ENCODE measurements at places on chromosomes 1 and 21. TPM values are rescaled to one million over a fixed set of nuclear protein-coding genes. Genes with fewer than 3 reads are reported as not detected.

DNA sequence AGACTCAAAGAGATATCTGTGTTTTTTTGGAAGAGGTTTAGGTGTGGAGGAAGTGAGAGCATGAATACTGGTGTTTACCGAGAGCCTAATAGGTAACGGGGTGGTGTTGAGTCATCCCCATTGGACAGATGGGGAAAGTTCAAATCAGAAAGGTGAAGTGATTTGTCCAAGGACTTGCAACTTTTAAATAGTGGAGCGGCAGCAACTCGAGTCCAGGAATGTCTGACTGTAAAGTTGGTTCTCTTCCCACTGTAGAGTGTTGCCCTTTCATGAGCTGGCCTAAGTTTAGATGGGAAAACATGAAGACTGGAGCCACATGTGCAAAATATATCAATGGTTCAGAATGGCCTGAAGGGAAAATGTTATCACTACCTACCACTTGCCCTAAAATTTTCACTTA lies 125.7 kb downstream of the LYPLAL1 start:
- no peak for DNase-seq

DNA sequence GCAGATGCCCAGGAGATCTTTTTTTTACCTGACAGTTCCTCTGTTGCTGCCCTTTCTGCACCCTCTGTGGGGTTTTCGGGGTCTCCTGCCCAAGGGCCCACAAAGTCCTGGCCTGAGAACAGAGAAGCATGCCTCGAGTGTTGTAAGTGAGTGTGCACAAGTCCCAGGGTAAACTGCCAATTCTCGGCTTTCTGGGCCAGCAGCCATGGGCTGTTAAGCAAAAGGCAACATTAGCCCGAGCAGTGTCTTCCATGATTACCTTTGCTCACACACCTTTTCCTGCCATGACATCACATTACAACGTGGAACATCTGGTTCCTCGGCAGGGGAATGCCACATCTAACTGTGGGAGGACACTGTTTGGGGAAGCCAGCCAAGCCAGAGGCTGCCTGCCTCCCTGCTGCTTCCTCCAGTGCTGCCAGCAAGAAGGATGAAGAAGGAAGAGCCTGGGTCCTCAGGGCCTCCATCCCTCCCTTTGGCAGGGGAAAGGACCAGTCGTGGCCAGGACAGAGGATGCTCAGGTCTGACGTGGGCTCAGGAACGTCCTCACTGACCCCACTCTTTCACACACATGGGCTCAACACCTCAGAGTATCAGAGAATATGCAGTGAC lies 485.9 kb downstream of the OMA1 start:
- DNase-seq, result no peak

- no peak for DNase-seq
These were observed 346.9 kb downstream of the PBX1 start for GRCh38 chr1:164905869-164906268.

GRCh38 chr1:173478094-173478674 lies 1.0 kb downstream of the PRDX6 start:
- peak; percentile 67 for DNase-seq

DNA sequence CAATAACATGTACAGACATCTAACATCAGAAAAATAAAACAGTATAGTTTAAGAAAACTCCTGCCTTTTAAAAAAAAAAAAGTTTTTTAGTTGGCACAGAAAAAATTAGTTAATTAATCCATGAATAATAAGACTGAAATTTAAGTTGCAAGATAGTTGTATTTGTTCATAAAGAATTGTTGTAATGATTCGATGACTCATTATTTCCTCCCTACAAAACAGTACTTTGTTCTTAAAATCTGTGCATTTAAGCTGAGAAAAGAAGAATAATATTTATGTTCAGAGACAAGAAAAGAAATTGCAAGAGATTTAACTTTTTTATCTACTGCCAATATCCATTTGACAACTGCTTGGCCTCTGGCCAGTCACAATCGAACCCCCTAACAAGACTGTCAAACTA lies 894.7 kb downstream of the ADGRL2 start:
- no peak for DNase-seq

GRCh38 chr1:94843430-94843829 lies 23.3 kb downstream of the SLC44A3 start:
- no peak for DNase-seq

- peak; percentile 10 for DNase-seq
These were observed 930 bp downstream of the ARHGEF10L start for GRCh38 chr1:17540255-17541001.

DNA sequence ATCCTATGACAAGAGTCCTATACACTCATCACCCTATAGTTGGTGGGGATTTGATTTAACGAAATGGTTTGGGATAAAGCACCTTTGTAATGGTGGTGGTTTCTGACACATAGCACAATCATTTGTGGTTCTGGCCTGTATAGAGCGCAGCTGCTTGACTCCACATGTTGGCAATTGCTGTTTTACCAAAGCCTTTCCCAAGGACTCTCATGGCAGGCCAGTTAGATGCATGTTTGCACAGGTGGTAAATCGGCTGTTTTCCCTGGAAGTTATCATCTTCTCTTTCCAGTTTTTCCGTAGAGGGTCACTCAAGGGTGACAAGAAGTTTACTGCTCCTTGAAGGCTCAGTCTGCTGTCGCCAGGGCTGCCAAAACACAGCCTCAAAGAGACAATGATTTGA lies 17.1 kb upstream of the XPR1 start:
- no peak for DNase-seq

DNA sequence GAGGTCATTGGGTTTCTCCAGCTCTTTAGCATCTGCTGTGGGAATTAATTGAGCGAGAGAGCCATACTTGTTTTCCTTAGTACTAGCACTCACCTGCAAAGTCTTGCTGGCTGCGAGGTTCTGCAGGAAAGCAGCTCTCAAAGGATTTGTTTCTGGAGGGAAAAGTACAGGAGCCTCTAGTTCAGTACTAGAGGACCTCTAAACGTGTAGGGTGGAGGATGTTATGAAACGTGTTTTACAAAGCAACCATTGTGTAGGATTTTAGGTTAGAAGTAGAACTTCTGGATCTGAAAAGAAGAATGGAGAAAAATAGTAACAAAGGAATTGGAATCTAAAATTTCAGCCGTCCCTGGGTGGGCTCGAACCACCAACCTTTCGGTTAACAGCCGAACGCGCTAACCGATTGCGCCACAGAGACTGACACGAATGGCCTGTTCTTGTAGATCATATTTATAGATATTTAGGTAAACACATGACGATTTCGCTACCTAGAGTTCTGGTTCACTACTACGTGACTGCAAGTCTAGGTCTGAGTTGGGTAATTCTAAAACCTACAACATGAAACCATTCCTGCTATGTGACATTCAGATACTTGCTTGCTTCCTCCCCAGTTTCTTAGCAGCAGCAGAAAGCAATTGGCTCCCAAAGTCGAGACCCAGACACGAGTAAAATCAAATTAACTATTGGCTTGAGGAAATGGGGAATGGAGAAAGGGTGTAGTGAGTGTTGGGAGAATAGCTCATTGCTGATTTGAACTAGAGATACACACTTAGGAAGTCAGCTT lies 60.2 kb upstream of the CFAP126 start:
- no peak for DNase-seq

DNA sequence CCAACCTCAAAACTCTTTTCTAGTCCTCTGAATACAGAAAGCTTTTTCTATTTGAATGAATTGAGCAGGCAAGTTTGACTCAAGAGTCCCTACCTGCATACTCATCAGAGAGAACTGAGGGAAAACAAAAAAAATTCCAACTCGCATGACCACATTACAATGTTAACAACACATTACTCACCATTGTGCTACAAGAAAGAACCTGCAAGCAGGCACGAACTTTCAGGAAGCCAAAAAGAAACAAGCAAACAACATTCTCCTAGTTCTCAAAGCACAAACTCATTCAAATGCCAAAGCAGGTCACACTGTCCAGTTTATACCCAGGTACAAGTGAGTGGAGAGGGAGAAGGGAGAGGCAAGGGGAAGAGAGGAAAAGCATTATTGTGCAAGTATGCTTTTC lies 14.6 kb downstream of the OTUD7B start:
- DNase-seq, result peak; percentile 44

DNA sequence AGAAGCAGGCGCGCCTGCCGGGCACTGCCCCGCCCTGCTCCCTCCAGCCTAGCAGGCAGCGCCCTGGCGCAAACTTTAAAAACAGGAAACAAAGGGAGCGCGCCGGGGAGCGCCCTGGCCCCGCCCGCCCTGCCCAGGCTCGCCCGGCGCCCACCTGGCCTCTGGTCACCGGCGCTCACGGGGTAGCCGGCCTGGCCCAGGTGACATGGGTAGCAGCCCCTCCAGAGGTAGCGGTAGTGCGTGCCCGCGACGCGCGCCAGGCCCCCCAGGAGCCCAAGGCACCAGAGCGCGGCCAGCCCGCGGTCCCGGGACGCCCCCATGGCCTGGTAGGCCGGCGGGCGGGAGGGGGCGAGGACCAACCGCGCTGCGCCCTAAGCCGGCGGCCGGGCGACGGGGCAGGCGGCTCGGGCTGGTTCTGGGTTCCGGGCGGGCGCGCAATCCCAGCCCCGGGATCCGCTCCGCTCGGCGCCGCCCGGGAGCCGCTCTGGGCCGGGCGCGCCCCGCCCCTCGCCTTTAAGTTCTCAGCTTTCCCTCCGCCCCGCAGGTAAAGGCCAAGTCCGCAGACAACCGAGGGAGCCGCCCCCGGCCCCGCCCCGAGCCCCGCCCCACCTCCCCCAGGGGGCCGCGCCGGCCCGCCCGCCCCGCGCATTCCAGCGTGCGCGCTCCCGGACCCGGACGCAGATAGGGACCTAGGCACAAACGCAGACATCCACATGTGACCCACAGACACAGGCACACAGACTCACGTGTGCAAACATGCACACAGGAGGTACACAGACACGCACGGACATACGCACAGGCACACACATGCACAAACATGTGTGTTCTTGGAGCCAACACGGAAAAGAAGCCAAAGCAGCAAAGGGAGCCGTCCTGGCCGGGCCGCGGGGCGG lies 76.7 kb downstream of the ARHGEF16 start:
- DNase-seq, result peak; percentile 91

DNA sequence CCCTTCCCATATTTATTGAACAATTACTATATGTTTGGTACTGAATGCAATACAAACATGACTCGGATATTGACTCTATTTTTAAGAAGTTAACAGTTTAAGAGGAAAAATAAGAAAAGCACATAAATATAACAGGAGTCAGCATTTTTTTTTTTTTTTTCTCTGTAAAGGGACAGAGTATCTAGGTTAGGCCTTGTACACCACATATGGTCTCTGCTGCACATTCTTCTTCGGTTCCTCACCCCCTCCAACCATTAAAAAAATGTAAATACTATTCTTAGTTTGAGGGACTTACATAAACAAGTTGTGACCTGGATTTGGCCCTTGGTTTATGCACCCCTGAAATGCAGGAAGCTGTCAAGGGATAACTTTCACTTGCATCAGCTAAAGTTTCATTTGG lies 40.4 kb downstream of the PHC2 start:
- no peak for DNase-seq

- no peak for DNase-seq
These were observed 53.4 kb downstream of the GALNT2 start for GRCh38 chr1:230120289-230120920.

DNA sequence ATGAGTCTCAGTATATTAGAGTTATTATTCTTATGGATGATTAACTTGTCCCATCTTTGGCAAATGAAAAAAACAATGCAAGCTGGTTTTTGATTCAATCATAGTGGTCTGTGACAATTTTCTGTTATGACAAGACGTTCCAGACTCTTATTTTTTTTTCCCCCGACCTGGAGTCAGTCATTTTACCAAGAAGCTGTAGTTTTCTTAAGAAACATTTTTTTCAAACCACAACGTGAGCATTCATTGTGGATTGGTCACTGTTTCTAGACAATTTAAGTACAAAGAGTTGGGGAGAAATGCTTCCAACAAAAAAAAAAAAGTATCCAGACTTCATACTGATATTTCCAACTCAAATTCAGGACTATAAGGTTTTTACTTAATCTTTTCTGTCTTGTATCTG lies 8.0 kb upstream of the ANGPTL3 start:
- no peak for DNase-seq

DNA sequence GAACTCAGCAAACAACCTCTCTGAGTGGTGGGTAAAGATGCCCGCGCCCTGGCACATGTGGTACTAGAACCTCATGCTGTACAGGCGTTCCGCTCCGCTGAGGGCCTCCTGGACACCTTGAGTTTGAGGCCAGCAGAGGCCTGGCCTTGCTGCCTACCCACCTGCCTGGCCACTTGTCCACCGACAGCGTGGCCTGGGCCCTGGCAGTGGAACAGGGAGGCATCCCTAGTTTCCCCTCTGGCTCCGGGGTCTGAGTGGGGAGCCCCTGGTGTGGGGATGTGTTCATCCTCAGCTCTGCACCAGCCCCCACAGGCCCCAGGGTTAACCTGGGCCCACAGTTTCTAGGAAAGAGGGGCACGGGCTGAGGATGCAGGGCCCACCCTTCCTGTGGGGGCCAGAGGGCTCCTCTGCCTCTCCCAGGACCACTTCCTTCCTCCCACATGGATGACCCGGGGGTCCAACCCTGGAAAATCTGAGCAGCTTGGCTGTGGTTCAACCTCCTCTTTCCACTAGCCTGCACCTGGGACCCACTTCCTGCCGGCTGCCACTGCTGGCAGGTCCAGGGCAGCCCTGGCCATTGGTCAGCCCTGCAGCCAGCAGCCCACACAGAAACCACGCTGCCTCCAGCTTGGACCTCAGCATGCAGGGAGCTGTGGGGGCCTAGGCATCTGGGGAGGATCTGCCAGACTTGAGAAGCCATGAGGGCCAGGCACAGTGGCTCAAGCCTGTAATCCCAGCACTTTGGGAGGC lies 53.3 kb upstream of the COL18A1 start:
- DNase-seq, result no peak

GRCh38 chr1:44467566-44467965 lies 62.5 kb downstream of the RNF220 start:
- DNase-seq, result no peak

DNA sequence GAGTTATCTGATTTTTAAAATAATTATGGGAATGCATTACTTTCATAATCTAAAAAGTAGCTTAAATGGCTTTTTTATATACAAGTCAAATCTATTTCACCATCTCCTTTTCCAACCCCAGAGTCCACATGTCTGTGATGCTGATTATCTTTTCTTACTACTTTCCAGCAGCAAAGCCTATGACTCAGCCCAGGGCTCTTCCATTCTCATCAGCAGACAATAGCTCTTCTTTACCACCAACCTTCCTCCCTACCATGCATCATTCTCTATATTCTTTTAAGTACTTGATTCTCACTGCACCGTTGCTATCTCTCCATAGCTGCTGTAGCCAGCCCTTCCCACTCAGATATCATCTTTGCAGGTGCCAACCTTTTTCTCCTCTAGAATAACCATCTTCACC lies 61.3 kb downstream of the OVGP1 start:
- no peak for DNase-seq

GRCh38 chr21:32089766-32090165 lies 189.1 kb downstream of the MIS18A start:
- DNase-seq, result no peak

Gene LCE1F
- total RNA-seq, result not detected

Gene STRIP1
- 36.8 TPM for total RNA-seq

Gene TSACC
- total RNA-seq, result 58.7 TPM

Gene KLHDC9
- 33.3 TPM for total RNA-seq

Gene FNDC10
- total RNA-seq, result 33.3 TPM

Gene LRRC71
- total RNA-seq, result 3.7 TPM

Gene CAPN8
- 3.0 TPM for total RNA-seq

Gene CD5L
- not detected for total RNA-seq

Gene NEGR1
- total RNA-seq, result 7.6 TPM

Gene ADAM30
- total RNA-seq, result not detected

Gene PDZK1
- total RNA-seq, result 0.55 TPM

Gene THEM5
- not detected for total RNA-seq

Data from prostate gland (tissue), 2 donors.